ENCODE measurements at places on chromosomes 3 and 15. TPM values are rescaled to one million over a fixed set of nuclear protein-coding genes. Genes with fewer than 3 reads are reported as not detected.

Gene FLNB
- total RNA-seq = 115 TPM

Gene HCLS1
- total RNA-seq = 23.9 TPM

Gene ACP3
- 19.9 TPM for total RNA-seq

Gene KIF9
- 18.2 TPM for total RNA-seq

Gene RPSA
- 657 TPM for total RNA-seq

Gene ACAP2
- total RNA-seq = 59.2 TPM

Gene ELL3
- 4.8 TPM for total RNA-seq

Gene IL17RB
- total RNA-seq = 0.88 TPM
